Stimulated activated CD8-positive, alpha-beta memory T cell treated with anti-CD3 and anti-CD28 coated beads, Interleukin-15, amount 100 ng/mL, for 24 hours (primary cell): ENCODE measurements at places on chromosomes 11 and 22.

DNA sequence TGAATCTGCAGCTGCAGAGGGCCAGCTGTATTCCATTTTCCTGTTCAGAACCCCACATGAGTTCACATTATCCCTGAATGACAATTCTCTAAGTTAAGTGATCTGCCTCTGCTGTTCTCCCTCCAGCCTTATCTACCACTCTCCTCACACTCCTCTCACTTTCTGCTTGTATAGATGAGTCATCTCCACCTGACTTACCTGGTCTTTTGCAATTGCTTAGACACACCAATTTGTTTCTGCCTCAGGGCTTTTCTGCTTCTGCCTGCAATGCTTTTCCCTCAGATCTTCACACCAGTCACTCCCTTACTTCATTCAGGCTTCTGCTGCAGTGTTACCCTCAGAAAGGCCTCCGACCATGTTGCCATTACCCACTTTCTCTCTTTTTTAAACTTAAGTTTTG lies 118.1 kb downstream of the ATM start:
- no peak for DNase-seq

DNA sequence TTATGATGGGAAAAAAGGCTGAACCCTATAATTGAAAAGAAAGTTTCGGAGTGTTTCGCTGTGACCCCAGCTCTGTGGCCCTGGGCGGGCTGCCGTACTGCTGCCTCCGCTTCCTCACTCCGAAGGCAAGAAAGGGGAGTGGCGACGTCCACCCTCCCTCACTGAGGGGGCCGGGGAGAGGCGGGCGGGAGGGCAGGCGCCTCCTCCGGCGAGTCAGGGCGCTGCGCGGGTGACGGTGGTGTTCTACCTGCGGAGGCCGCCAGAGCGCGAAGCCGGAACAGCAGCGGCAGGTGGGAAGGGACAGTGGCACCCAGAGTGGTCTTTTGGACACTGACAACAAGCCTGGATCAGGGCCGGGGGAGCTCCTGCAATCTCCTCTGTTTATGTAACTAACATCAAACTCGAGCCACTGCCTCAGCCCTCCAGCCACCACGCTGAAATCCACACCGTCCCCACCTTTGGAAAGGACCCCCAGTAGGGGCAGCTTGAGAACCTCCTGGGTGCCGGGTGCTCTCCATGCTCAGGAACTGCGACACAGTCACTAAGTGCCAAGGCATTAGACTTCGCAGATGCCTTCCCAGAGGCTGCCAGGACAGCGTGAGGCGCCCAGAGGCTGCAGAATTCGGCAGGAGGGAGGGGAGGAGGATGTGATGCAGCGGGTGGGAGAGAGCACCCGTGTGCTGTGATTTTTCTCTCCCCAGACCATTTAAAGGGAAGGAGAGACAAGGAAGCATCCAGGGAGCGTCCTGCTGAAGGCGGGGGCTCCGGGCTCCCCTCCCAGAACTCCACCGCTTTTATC lies 25.5 kb downstream of the BID start:
- no peak for DNase-seq

DNA sequence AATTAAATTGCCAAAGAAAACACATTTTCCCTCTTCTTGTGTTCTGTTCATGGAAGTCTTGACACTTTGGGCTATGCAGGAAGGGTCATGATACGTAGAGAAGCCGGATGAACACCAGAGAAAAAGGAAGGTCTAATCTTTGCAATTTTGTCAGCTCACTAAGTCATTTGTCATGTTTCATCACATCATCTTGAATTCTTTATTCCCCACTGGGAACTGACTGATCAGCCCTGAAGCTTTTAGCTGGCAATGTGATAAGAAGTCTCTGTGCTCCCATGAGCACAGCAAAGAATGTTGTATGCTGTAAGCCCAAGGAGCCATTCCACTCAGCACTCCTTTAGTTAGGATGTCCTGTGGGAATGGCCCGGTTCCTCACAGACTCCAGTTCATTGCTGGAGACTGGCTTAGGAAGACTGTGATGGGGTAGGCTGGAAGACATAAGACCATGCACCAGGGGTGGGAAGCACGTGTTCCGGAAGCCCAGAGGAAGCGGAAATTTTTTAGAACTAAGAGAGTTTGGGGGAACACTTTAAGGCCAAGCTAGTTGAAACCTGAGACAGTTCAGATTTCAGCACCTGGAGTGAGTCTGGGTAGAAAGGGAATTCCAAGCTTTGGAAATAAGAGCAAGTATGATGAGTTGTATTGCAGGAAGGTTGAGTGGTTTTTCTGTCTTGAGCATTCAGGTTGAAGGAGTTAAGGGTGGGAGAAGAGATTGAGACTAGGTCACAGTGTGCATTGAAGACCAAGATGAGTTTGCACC lies 306.7 kb upstream of the MTNR1B start:
- no peak for DNase-seq

DNA sequence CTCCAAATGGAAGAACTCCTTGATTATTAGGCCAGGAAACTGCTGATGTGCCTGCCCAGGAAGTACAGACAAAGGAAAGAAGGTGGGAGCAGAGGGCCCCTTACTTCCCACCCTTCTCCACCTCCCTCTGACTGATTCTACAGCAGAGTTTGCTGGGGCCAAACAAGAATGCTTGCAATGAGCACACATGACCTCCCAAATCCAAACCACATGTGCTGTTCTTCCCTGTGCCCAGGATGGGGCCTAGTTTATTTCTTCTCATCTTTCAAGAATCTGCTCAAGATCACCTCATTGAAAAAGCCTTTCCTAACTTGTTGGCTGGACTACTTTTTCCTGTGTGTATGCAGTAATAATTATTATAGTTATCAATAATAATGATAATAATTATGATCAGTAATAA lies 286.1 kb downstream of the RAB38 start:
- no peak for DNase-seq

GRCh38 chr11:22433094-22433455 lies 94.9 kb downstream of the SLC17A6 start:
- DNase-seq: no peak

DNA sequence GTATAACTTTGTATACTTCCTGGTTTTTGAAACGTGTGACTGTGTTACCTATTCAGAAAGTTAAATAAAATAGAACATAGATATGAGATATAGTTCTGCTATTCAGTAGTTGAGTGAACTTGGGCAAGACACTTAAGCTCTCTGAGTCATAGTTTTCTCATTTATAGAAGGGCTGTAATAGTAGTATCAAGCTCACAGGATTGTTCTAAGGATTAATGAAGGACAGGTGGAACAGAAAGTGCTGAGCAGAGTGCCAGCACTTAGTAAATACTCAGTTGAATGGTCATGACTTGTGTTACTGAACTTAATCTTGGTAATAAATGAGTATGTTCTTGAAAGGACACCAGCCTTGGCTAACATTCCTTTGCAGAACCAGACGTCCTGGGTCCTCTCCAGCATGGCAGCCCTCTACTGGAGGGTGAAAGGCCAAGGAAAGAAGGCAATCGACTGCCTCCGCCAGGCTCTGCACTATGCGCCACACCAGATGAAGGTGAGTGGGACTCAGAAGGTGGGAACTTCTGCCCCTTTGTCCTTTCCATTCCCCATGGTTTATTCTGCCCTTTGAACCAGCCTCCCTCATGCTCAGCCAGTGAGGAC lies 131.2 kb downstream of the TTC17 start:
- no peak for DNase-seq

DNA sequence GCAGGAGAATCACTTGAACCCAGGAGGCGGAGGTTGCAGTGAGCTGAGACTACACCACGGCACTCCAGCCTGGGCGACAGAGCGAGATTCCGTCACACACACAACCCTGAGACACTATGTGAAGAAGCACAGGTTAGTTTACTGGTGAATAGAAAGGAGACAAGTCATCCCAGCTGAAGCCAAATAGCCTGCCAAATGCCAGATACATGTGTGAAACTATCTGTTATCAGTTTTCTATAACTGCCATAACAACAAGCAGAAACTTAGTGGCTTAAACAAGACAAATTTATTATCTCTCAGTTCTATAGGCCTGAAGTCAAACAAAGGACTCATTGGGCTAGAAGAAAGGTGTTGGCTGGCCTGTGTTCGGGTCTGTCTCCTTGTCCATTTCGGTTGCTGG lies 88.0 kb upstream of the CHRM4 start:
- DNase-seq: no peak

GRCh38 chr22:28014211-28015045 lies 95.4 kb upstream of the PITPNB start:
- no peak for DNase-seq

- no peak for DNase-seq
Observed at GRCh38 chr22:43567691-43568324, 156.0 kb downstream of the MPPED1 start.

DNA sequence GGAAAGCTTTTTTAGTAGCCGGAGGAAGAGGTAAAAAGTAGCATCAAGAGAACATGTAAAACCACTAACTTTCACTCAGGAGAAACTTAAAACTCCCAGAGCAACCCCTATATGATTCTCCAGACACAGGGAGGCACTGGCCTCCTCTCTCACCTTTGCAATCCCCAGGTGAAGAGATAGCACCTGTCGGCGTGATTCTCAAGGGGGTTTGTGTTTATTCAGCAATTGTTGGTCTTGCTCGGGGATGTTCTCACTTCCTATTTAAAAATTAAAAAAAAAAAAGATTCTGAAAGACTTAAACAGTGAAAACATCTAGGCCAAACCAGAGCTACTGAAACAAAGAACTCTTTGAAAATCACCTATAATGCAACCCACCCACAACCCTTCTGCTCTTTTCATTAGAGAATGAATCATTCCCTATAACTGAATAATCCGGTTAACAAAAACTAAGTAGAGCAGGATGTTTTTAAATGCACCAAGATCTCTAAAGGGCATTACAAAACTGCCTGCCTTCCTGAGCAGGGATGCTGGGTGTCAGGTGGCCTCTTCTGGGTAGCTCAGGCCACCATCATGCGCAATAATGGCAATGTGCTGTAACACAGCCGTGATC lies 24.9 kb downstream of the DHCR7 start:
- no peak for DNase-seq

DNA sequence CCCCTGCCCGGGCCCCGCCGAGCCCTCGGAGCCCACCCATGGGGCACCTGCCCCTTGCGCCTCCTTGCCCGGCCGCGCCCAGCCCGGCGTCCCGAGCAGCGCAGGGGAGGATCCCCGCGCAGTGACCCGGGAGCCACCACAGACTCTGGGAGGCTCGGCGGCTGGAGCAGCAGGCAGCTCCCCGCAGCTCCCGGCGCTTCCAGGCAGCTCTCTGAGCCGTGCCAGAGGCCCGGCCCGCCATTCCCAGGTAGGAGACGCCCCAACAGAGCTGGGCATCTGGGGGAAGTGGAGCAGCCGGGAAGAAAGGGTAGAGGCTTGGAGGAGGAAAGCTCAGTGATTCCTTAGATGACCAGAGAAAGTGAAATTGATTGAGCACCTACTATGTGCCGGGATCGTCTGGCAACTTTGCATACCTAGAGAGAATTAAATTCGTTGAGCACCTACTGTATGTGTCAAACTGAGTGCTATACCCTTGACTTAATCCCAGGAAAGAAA lies 670 bp downstream of the RASD2 start:
- DNase-seq: no peak

GRCh38 chr11:61150706-61151544 lies 10.3 kb downstream of the VPS37C start:
- DNase-seq: no peak

GRCh38 chr11:61777234-61778090 lies 14.9 kb downstream of the TMEM258 start:
- peak; percentile 25 for DNase-seq

DNA sequence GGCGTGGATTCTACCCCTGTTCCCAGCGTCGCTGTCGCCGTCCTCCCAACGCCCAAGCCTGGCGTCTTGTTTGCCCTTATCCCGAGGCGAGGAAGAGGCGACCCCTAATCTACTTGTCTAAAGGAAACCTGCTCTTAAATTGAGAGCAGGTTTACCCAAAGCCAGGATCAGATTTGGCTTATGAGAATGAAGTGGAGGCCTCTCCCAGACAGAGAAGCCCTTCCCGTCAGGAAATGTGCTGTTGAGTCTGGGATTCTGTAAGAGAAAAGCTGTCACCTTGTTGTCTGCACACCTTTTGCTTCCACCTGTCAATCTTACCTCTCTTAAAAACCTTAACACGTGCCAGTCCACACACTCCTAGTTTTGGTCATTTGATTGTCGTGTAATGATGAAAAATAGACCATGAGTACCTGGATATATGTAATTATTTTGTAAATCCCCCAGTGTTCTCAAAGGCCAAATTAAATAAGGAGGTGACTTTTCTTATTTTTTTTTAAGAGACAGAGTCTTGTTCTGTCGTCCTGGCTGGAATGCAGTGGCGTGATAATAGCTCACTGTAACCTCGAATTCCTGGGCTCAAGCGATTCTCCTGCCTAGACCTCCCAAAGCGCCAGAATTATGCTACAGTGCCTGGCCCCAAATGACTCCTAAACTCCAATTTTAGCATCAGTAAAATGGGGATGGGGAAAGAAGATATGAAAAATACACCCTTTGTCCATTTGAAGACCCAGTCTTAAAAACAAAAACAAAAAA lies 627 bp downstream of the GTF2H1 start:
- DNase-seq: no peak

GRCh38 chr11:66476173-66476840 lies 3.9 kb upstream of the DPP3 start:
- no peak for DNase-seq

- no peak for DNase-seq
Observed at GRCh38 chr11:133082453-133082781, 449.9 kb downstream of the OPCML start.

GRCh38 chr11:79466411-79466810 lies 25.6 kb upstream of the TENM4 start:
- no peak for DNase-seq

DNA sequence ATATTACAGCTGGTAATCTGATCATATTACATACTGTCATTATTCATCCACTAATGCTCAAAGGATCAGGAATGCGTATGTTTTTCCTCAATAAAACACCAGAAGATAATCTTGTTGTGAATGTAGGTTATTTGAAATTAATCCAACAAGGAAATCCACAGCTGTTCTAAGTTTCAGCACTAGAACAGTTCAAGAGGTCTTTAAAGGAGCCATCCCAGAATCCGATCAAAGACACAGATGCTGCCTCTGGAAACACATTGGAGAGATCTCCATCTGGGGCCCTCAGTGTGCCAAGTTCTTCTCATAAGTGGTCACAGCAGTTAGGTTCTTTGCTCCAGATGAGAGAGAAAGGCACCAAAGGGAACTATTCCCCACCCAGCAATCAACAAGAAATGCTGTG lies 1955.1 kb upstream of the RAG2 start:
- DNase-seq: no peak

GRCh38 chr11:107504981-107505380 lies 47.4 kb upstream of the CWF19L2 start:
- DNase-seq: no peak

DNA sequence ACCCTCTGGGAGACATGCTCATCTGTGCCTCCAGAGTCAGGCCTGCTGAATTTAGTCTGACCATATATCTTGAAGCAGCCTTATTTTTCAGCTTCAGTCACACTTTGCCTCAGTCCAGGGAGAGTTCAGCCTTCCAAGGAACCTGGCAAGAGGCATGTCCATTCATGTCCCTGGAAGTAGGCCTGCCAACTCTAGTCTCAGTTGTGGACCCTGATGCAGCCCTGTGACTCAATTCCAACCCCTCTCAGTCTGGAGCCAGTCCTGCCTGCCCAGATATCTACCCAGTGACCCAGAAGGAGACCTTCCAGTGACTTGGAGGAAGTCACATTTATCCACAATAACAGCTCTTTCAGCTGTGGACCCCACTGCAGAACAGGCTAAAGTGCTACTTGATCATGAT lies 566.6 kb downstream of the TMEM135 start:
- DNase-seq: no peak
